Stimulated activated CD4-positive, alpha-beta T cell treated with anti-CD3 and anti-CD28 coated beads, Interleukin-15, amount 100 ng/mL, for 24 hours (primary cell): ENCODE measurements at places on chromosomes 2 and 18.
A peak's percentile ranks its signal among the peaks of the same experiment; 100 is the strongest.

DNA sequence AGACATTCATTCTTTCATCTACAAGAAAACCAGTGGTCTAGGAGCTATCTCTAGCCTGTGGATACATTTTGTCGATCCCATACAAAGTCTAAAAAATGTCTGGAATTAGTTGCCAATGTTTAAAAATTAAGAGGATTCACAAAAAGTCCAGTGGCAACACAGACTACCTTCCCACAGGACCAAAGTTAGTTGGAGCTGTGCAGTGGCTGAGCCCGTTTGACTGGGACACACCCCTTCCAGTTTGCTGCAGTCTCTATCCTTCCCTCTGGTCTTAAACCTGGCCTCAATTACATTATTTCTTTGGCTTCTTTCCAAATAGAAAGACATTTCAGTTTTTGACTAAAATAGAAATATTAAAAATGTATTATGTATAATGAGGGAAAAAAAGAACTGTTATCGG, 18.6 kb downstream of the SLC16A14 start:
- no peak for DNase-seq

GRCh38 chr2:107469437-107469995, 357.2 kb upstream of the RGPD4 start:
- DNase-seq, result no peak

DNA sequence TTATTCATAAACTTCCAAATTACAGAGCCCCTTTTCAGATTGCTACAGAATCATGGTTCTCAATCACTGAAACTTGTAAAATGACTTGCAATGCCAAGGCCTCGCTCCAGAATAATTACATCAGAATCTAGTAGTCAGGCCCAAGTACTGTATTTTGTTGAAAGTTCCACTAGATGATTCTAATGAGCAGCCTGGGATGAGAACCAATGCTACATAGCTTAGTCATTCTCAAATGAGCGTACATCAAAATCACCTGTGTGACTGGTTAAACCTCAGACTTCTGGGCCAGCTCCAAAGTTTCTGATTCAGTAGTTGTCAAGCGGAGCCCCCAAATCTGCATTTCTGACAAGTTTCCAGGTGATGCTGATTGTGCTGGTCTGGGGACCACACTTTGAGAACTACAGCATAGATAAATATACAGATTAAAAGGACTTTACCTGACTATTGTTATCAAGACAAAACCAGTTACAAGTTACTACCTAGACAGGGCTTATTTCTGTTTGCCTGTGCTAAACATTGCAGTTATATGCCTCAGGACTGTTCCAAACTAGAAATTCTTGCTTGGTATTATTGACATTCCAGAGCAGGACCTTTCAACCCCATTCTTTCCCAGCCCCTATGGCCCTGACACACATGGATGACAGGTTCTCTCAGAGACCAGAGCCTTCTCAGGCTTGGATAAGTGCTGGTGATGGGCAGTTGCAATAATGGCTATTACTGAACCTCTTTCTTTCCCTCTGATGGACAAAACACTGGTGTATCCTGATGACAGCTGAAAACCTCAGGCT, 83.1 kb downstream of the UPP2 start:
- DNase-seq, result no peak

DNA sequence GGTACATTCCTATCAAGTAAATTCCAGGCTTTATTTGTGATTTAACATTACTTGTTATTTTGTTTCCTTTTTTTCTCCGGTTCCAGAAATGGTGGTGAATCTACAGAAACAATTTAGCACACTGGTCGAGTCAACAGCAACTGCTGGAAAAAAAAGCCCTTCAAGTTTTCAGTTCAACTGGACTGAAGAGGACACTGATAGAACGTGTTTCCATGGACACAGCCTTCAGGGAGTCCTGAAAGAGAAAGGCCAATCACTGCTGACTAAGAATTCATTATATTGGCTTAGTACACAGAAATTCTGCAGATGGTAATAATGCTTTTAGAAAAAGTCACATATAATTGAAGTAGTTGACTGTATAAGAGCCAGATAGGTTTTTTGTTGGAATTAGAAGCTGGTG, 32.0 kb upstream of the GRHL1 start:
- DNase-seq, result no peak

DNA sequence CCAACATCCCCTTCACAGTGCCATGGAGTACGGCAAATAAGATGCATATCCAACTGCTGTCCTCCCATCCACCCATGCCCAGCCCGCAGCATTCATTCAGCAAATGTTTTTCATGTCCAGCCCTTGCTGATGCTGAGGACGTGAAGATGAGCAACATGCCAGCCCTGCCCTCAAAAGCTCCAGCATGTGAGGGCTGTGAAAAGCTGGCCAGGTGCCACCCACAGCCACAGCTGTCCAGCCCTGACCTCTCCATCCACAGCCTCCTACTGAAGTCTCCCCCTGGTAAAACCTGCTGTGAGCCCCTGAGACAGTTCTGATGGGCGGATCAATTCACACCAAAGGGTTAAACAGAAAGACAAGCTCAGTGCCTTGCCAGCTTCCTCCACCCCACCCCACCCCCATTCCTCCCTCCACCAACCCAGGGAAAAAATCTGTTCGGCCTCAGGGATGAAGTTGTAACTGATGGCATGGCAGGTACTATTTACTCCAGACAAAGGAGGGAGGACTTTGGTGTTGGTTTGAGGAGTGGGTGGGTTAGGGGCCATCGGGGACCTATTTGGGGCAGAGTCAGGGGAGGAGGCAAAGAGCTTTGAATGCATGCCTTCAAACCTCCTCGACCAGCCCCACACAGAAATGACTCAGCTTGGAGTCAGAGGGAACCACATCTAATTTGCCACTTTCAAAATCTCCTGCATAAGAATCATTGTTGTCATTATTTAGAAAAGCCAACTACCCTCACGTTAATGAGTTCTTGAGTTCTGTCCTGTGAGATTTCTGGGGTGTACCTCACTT, 4.3 kb downstream of the ZBTB7C start:
- peak; percentile 10 for DNase-seq

- DNase-seq, result no peak
Observed at GRCh38 chr2:70012887-70013286, 51.5 kb upstream of the ASPRV1 start.

- no peak for DNase-seq
Observed at GRCh38 chr18:74152857-74153256, 4.5 kb downstream of the TIMM21 start.

DNA sequence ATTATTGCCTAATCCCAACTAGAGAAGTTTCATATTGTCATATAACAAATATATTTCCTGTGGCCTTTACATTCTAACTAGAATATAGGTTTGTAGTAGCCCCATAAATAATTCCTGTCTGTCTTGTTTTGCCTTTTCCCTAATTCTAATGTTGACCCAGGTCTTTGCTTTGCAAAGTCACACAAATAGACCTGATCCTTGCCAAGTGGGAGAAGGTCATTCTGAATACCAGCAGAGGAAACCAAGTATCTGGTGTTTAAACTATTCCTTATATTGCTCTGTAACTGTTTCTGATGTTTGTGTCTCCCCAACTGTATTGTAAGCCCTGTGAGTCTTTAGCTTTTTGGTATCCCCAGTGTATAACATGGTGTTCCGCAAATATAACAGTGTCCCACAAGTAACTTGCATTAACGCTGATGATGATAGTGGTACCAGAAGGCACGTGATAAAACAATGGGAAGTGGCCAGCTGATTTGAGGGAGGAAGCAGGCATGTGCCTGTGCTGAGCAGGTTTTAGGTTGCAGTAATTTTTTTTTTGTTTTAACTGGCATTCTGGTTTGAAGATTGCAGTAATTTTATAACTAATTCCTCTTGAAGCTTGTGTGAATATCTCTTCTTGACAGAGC, 11.1 kb downstream of the HADHB start:
- DNase-seq, result no peak

- DNase-seq, result no peak
Observed at GRCh38 chr18:23845988-23846630, 156.9 kb downstream of the LAMA3 start.

- no peak for DNase-seq
Observed at GRCh38 chr2:224469374-224469964, 67.6 kb upstream of the FAM124B start.

GRCh38 chr2:172461591-172462372, 34.4 kb downstream of the ITGA6 start:
- DNase-seq, result peak; percentile 83

- DNase-seq, result no peak
Observed at GRCh38 chr2:29218550-29219125, 103.4 kb downstream of the CLIP4 start.

GRCh38 chr2:23198316-23199114, 186.5 kb upstream of the KLHL29 start:
- DNase-seq, result no peak

GRCh38 chr18:22710673-22711191, 222.4 kb upstream of the RBBP8 start:
- no peak for DNase-seq

DNA sequence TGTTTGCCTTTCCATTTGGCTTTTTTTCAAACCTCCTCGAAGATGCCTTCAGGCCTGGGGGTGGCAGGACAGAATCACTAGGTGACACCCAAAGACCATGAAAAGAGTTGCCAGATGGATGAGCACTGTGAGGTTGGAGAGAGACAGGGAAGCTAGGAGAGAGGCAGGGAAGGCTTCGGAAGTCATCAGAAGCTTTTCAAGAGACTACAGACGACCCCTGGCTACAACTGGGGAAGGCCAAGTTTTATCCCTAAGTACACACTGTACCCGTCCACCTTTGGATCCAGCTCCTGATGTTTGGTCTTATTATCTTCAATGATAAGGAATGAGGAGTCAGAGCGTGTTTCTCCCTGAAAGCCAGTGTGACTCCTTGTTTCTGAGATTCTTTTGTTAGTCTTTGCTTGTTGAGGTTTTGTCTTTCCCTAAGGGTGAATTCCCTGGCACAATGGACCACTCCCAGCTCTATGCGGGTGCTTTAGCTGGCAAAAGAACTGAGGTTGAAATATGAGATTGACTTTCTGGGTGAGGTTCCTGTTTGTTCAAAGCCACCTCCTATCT, 33.4 kb upstream of the SLC9A2 start:
- no peak for DNase-seq

DNA sequence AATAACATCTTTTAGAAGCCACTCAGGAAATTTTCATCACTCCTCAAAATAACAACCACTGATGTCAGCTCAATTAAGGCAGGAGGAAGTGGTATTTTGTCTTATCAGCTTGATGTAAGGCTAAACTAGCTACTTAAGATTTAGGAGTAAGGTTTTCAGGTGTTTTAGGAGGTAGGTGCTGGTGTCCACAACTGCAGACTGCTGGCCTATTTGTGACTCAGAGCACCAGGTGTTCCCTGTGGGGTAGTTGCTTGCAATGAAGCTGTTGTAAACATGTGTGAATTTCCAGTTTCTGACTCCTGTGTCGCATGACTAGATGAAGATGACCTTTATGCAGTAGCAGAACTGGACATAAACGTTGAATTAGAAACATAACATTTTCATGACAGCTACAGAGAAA, 164.2 kb downstream of the THSD7B start:
- DNase-seq, result no peak

DNA sequence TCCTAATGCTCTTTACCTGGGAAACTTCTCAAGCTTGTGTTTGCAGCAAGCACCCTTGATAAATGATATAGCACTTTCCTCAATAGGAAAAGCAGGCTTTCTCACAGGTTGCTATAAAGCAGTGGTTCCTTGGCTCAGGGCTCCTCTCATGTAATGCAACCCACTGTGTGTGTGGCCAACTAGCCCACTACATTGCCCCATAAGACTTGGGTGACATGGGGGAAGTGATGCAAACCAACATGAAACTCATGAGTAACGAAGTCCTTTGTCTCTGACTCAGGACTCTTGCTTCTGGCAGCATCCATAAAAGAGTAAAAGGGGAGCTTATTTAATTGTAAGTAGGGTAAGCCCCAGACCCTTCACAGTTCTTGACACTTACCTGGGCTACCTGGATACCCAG, 106.9 kb downstream of the COL4A4 start:
- no peak for DNase-seq

GRCh38 chr2:165840333-165840958, 46.4 kb upstream of the GALNT3 start:
- DNase-seq, result no peak

- no peak for DNase-seq
Observed at GRCh38 chr18:31258789-31259188, 59.2 kb upstream of the DSG1 start.

GRCh38 chr2:158953926-158954763, 14.3 kb upstream of the TANC1 start:
- peak; percentile 69 for DNase-seq

DNA sequence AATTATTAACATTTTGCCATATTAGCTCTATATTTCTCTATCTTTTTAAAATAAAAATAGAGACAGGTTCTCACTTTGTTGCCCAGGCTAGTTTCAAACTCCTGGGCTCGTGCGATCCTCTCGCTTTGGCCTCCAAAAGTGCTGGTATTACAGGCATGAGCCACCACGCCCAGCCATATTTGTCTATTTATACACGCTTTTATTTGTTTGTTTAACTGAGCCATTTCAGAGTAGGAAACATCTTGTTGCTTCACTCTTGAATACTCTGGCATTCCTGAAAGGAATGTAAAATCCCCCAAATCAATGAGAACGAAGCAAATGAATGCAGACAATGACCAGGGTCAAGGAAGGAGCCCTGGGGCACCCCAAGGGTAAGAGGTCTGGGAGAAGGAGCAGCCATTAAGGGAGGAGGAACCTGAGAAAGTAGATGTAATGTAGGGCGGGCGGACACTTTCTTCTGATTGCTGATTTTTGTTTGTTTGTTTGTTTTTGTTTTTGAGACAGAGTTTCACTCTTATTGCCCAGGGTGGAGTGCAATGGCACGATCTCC, 31.7 kb upstream of the RAB1A start:
- no peak for DNase-seq

- DNase-seq, result no peak
Observed at GRCh38 chr2:69306393-69306821, 80.6 kb downstream of the GFPT1 start.

DNA sequence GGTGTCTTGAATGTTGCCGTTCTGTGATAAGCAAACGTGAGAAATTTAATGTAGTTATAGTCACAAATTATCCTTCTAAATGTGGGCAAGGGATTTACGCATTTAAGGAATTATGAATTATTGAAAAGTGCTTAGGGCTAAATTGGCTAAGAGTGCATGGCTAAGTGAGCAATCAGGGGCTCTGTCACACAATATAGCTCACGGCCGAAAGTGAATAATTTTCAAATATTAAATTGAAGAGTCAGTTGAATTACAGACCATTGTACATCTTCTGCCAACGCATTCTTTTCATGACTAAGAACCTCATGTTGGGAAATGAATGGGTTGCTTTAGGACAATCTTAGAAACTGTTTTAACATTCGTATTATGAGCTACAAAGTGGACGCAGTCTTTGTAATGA, 1832.9 kb upstream of the LRRTM1 start:
- DNase-seq, result no peak

GRCh38 chr2:98394595-98395153, 48.4 kb downstream of the CNGA3 start:
- DNase-seq, result no peak
